Fibroblast of upper back skin (primary cell): ENCODE measurements at places on chromosomes 1 and 21.

- DNase-seq = peak; percentile 80
These were observed 33.1 kb downstream of the LTN1 start for GRCh38 chr21:28959367-28960099.

DNA sequence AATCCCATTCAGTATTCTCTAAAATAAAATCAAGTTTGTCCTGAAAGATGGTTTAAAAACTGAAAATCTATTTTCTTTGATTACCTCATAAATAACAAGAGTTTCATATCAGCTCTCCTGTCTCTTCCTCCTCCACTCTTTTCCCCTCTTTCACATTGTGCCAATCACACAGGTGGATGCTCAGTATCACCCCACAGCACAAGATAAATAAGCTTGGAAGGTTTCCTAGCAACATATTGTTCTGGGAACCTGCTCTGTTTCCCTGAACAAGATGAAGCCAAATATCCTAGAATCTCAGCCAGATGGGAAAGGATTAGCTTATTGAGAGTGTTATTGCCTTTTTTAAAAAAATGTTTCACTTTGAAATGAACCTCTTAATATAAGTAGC is 45.7 kb upstream of the CACYBP start:
- DNase-seq = no peak

DNA sequence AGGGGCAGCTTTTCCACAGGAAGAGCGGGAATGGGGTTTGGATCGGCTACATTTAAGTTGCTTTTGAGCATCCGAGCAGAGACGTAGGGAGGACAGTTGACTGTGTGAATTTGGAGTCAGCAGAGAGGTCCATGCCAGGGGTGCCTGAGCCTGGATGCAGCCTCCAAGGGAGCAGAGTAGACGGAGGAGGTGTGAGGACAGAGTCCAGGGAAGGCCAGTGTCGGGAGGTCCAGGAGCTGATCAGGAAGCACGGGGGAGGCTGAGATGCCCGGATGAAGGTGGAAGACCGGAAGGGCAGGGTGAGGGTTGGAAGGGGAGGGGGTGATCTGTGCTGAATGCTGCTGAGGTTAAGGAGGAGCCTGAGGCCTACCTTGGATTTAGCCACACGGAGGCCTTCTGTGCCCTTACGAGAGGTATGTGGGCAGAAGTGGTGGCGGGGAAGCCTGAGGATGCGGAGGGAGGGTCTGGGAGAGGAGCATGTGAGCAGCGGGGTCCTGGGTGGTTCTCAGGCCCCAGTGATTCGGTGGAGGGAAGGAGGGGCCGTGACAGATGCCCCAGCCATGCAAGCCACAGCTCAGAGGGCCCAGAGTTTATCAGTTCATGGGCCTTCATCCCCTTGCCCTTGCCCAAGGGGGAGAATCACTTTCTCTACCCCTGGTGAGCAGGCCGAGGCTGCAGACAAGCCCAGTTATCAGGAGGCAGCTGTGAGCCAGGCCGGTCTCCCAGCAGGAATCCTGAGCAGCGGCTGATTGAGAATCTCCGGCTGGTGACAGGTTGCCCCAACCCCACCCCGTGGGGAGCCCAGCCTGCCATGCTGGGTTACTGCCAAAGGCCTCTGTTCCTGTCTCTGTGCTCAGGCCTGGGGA is 54.0 kb upstream of the ACTL8 start:
- DNase-seq = no peak

GRCh38 chr1:14462851-14463250 is 135.6 kb upstream of the KAZN start:
- no peak for DNase-seq

- no peak for DNase-seq
These were observed 83.9 kb upstream of the SIPA1L2 start for GRCh38 chr1:232713785-232714184.

DNA sequence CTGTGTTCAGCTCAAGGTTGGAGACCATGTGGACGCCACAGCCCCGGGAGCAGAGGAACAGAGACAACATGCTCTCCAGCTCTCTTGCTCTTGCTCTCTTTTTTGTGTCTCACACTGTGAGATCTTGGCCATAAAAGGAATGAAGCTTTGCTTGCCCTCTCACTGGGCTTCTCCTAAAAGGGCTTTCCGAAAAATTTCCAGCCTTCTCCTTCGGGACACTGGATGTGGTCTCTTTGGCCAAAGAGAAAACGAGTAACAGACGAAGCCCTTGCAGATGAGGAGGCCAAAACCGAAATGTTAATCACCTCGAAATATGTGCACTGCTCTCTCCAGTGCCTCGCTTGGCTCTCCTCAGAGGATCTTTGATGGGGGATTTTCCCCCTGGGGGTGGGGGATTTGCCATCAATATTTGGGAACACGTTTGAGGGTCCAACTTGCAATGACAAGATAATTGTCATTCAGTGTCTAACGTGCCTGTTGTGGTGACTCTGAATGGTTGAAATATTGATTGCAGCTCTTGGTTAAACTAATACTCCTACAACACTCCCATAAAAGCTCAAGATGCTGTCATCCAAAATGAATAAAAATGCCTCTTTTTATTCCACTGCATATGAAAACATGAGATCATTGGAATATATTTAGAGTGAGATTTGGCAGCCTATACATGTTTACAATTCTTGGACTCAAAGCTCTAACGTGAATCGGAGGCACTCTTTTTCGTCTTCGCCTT is 68.6 kb upstream of the ANGPTL1 start:
- peak; percentile 90 for DNase-seq

GRCh38 chr1:217272385-217272784 is 358.5 kb downstream of the GPATCH2 start:
- DNase-seq = peak; percentile 71

DNA sequence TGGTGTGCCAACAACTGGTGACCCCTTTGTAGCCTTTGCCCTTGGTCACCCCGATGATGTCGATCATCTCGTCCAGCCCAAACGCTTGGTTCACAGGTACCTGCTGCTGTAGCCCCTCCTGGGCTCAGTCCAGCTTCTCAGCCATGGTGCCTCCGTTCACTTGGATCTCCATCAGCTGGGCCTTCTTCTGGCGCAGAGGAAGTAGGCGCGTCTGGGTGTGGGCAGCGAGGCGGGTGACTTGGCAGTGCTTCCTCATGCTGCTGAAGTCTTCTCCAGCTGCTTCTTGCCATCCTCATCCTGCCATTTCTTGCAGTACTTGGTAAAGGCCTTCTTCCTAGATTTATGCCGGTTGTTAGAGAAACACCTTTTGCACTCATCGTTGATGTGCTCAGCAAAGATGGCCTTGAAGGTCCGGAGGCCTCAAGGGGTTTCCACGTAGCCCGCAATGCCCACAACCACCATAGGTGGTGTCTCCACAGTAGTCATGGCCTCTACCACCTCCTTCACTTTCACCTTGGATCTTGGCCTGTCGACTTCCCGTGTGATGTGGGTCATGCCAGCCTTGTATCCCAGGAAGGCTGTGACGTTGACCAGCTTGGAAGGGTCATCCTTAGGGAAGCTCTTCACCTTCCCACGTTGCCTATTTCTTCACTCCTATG is 13.0 kb downstream of the DOP1B start:
- DNase-seq = no peak

DNA sequence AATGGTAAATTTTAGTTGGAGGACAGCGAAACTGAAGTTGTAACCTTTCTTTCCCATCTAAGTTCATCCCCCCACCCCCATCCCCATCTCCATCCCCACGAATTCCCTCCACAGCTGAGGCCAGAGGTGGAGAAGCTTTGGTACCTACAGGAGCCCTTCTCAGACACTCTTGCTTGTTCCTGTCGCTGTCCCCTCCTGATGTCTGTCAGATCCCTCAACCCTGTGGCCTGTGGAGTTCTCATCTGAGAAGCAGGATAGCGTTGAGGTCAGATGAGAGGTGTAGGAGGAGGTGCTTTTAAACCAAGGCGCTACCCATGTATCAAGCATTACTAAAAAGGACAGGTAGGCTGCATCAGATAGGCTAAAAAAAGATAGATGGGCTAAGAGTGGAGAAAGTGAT is 769 bp downstream of the NTPCR start:
- DNase-seq = no peak

DNA sequence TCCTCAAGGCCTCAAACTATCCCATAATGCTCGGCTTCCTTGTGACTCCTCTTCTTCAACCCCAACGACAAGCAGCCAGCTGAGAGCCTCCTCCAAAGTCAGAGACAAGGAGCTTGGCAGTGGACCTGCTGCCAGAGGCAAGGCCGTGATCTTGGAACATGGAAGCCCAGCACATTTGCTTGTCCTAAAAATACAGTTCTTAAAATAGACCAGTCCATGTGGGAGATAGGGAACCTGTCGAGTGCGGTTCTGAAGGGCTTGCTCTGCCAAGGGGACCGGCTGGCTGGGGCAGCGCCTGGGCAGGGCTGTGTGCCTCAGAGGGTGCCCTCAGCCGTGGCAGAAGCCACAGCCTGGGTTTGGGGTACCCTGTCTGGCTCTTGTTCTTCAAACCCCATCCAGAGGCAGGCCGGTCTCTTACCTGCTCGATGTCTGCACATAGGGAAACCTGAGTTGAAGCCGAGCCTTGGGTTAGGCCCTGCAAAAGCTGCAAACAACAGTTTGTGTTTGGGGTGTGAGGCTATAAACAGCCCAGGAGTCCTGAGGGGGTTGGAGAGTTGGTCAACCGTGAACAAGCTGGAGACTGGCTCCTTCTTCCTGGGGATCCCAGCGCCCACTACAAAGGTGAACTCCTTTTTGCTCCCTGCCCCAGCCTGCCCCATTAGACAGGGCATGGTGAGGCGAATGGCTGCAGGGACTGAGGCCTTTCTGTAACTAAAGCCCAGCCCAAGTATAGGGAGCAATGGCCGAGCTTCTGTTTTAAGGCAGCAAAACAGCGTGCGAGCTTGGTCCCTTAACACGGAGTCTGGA is 228.8 kb downstream of the CAMTA1 start:
- DNase-seq = no peak

DNA sequence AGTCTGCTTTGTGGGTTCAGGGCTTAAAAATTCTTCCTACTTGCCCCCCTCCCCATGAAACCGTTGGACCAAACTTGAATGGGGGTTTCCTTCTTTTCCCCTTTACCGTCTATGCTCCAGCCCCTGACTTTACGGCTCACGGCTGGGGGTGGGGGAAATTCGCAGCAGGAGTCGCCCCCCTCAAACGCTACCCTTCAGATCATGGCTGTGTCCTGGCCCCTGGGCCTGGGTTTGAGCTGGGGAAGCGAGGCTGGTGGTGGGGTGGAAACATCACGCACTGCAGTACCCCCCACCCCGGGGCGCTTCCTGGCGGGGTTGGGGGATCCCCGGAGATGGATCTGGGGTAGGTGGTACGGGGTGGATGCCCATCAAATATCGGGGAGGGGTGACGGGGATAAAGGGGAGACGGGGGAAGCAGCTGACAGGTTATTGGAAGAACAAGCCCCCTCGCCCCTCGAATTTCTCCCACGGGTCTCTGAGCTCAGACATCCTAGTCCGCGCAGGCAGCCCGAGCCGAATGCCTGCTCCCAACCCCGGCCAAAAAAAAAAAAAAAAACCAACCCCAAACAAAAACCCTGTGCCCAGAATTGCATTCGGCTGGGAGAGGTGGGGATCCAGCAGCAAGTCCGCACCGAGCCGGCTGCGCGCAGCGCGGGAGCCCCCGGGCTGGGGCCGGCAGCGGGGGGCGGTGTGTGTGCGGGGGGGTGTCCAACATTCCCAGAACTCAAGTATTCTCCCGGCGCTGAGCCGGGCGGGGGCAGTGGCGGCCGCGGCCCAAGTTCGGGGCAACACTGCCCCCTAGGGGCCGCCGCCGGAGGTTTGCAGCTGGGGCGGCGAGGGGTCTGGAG is 59.0 kb upstream of the ACOT11 start:
- peak; percentile 85 for DNase-seq

GRCh38 chr1:59128239-59128736 is 168.6 kb upstream of the FGGY start:
- DNase-seq = peak; percentile 88

DNA sequence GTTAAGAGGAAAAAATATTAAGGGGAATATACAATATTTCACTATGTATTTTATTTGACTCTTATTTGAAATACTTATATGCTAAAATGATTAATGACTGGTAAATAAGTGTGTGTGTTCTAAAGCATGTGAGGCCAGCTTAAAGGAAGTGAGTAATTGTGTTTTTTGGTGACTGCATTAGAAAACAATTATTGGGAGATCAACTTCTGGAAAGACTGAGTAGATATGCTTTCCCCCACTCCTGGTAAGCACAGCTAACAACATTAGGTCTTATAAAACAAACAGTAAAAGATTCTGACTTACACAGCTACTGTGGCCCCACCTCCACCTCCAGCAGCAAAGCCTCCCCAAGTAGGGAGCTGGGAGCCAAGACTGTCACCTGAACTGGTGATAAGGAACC is 403.0 kb downstream of the SRGAP2C start:
- no peak for DNase-seq

GRCh38 chr1:172452536-172453152 is 8.8 kb upstream of the PIGC start:
- no peak for DNase-seq

DNA sequence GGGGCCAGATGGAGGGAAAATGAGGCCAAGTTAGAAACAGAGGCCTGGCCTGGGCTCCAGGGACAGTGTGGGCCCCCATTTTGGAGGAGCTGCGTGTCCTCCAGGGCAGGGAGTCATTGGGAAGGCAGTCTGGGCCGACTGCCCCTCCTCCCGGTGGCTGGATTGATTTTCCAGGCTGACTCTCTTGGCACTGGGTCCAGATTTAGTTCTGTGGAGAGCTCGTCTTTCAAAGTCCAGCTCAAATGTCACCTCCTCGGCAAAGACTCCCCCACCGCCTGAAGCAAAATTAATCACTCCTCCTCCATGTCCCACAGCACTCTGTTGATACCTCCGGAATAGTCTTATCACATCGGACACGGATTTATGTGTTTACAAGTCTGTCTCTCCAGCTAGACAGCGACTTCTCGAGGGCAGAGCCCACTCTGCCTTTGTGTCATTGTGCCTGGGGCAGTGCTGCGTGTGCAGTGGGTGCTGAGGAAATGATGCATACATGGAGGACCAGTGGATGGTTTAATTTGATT is 175.1 kb downstream of the CAMTA1 start:
- DNase-seq = peak; percentile 49

GRCh38 chr1:2972879-2973575 is 48.2 kb upstream of the ACTRT2 start:
- DNase-seq = no peak

- DNase-seq = no peak
These were observed 38.8 kb downstream of the DNASE2B start for GRCh38 chr1:84436876-84437655.

DNA sequence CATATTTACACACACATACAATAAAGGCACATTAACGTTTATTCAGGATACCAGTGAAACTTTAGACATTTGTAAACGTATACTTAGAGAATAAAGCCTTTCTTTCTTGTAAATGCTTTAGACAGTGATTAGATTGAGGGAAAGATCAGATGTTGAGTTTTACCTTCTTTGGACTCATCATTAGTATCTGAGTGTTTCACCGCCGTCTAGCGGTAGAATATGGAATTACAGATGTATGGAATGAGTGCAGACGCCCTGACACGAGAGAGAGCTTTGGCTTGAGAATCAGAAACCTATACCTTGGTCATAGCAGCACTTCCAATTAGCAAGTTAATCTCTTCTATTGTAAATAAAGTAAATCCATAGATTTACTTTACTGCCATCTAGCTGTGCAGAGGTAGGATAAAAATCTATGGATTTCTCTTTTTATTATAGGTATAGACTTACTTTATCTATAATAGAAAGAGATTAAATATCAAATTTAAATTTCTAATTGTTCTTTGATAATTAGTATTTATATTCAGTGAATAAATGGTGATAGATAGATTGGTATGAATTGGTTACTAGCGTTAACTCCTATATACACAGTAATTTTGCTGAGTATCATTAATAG is 12.6 kb downstream of the FLG2 start:
- peak; percentile 56 for DNase-seq

- no peak for DNase-seq
These were observed 34.5 kb downstream of the AADACL4 start for GRCh38 chr1:12678350-12678749.
